ENCODE measurements at places on chromosomes 5 and 9. TPM values are rescaled to one million over a fixed set of nuclear protein-coding genes. Genes with fewer than 3 reads are reported as not detected.
A peak's percentile ranks its signal among the peaks of the same experiment; 100 is the strongest.

- DNase-seq = peak; percentile 28
These were observed 353.6 kb downstream of the SLIT3 start for GRCh38 chr5:168947212-168947868.

DNA sequence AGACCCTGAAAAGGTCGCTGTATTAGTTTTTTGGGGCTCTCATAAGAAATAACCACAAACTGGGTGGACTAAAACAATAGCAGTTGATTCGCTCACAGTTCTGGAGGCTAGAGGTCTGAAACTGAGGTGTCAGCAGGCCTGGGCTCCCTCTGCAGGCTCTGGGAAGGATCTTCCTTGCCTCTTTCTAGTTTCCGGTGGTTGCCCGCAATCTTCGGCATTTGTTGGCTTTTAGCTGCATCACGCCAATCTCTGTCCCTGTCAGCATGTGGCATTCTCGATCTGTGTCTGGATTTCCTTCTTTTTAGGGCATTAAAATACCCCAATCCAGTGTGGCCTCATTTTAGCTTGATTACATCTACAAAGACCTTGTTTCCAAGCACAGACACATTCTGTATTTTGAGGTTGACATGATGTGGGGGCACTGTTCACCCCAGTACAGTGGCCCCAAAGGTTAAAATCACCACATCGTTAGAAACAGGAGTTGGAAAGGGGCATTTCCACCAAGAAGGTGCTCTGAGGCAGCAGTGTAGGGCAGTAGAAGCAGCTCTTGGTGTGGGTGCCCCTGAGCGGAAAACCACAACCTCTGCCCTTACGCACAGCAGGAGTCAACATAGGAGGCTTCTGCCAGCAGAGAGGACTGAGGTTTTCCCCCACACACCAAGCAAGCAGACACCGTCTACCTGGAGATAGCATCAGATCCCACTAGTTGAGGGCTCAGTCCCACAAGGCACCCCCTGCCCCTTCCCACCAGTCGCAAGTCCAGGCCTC is 13.5 kb downstream of the ZNF79 start:
- no peak for DNase-seq

- DNase-seq = no peak
These were observed 25.1 kb upstream of the MELK start for GRCh38 chr9:36547598-36547997.

DNA sequence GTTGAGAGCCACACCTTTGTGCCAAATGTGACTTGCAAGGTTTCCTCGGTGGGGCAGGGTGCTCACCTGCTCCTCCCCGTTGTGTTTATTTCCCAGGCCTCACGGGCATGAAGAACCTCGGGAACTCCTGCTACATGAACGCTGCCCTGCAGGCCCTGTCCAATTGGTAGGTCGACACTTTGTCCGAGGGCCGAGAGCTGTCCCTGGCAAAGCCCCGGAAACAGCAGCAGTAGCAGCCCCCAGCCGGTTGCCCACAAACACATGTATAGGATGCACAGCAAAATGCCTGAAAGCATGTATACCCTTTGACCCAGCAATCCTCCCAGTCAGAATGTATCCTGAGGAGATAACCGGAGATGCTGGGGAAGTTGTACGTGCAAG is 26.2 kb downstream of the USP20 start:
- DNase-seq = no peak

- no peak for DNase-seq
These were observed 29.5 kb upstream of the APC start for GRCh38 chr5:112708103-112708622.

The CACFD1 gene
- total RNA-seq = 82.7 TPM

DNA sequence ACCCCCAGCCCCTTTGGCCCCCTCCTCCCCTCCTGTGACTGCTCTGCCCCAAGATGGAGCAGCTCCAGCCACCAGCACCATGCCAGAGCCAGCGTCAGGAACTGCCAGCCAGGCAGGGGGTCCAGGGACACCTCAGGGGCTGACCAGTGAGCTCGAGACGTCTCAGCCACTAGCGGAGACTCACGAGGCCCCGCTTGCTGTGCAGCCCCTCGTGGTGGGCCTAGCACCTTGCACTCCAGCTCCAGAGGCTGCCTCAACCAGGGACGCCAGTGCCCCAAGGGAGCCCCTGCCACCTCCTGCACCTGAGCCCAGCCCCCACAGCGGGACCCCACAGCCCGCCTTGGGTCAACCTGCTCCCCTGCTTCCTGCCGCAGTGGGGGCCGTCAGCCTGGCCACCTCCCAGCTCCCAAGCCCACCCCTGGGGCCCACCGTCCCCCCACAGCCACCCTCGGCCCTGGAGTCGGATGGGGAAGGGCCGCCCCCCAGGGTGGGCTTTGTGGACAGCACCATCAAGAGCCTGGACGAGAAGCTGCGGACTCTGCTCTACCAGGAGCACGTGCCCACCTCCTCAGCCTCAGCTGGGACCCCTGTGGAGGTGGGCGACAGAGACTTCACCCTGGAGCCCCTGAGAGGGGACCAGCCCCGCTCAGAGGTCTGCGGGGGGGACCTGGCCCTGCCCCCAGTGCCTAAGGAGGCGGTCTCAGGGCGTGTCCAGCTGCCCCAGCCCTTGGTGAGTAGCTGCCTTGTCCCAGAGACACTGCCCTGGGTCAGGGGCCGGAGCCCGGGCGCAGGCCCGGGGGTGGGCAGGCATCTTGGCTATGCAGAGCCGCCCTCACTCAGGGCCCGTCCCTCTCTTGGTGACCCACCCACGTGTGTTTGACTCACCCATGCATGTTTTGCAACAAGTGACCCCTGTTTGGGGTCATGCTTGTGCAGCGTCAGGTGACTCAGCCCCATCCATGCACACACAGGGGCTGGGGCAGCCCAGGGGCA is 105.2 kb downstream of the WNK2 start:
- DNase-seq = no peak

DNA sequence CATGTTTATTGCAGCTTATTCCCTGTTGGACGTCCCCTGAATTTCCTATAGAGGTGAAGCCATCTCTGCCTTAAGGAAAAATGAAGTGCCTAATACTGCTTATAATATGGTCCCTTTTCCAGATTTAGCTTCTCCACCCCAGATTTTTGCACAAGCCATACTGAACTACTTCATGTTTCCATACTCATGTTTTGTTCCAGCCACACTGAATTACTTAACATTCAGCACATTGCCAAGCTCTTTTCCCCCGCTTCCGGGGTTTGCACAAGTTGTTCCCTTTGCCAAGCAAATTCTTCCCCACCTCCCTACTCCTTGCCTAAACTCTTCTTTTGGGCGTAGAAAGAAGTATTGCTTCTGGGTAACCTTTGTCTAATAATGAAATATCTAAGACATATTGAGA is 1.7 kb upstream of the CNTRL start:
- peak; percentile 33 for DNase-seq

The NIPAL4 gene
- total RNA-seq = not detected

Measured in transverse colon (tissue), 4 donors.